Activated naive CD4-positive, alpha-beta T cell (primary cell): ENCODE measurements at places on chromosomes 16 and 17.

- DNase-seq = no peak
These were observed 90.9 kb downstream of the MYH11 start for GRCh38 chr16:15765880-15766279.

GRCh38 chr16:12157517-12158093 is 181.1 kb downstream of the SNX29 start:
- DNase-seq = no peak

- no peak for DNase-seq
These were observed 221.1 kb downstream of the FTO start for GRCh38 chr16:53925107-53925410.

GRCh38 chr17:57783338-57783742 is 38.2 kb upstream of the CCDC182 start:
- DNase-seq = peak; percentile 73

DNA sequence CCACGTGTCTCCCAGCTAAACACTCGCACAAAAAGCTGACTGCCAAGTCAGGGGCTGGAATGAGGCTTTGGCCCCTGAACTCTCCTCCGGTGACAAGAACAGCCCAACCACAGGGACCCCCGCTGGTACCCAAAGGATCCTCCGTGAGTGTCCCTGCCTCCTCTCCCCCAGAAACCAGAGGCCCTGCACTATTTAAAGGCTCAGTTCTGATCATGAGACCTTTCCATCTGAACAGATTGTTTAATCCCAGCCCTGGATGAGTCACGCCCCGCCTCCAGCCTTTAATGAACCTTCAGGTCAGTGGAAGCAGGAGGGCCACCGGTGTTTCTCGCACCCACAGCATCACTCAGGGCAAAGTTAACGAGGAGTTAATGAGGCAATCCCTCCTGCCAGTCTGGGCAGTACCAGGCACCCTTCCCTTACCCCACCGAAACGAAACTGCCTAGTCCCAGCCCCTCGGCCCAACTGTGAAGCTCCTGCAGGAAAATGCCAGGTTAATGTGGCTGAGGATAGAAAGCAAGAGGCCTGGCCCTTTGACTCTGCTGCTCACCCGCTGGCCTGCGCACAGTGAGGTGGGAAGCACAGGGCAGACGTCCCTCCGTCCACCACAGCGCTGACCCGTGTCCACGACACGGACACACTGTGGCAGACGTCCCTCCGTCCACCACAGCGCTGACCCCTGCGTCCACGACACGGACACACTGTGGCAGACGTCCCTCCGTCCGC is 32.4 kb downstream of the TIMM22 start:
- DNase-seq = no peak

GRCh38 chr17:4167786-4168185 is 24.8 kb downstream of the CYB5D2 start:
- DNase-seq = no peak

- no peak for DNase-seq
These were observed 4.9 kb downstream of the CES2 start for GRCh38 chr16:66940236-66940635.

DNA sequence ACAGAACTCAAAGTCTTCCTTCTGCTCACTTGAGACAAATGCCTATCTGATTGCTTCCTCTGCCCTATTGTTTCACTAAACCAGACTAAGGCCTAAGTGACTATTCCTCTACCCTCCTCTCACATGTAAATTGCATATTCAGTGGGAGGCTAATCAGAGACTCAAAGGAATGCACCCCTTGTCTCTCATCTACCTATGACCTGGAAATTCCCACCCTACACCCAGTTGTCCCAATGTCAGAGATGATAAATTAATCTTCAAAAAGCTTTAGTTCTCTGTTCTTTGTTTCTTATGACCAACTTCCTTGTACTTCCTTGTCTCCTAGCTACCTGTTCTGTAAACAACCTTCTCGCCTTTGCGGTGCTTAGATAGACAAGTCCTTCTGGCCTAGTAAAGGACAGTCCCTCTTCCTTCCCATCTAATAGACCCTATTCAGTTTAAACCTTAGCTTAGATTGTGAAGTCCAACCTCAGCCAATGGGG is 76.0 kb downstream of the EMP2 start:
- DNase-seq = no peak

GRCh38 chr17:67713169-67713568 is 4.6 kb upstream of the NOL11 start:
- no peak for DNase-seq

- no peak for DNase-seq
These were observed 57.5 kb downstream of the WIPI1 start for GRCh38 chr17:68399638-68400403.

GRCh38 chr16:85869785-85870558 is 29.0 kb upstream of the IRF8 start:
- DNase-seq = no peak
